Spinal cord (tissue), 10 donors: ENCODE measurements at places on chromosomes 12 and 14. TPM values are rescaled to one million over a fixed set of nuclear protein-coding genes. Genes with fewer than 3 reads are reported as not detected.

DNA sequence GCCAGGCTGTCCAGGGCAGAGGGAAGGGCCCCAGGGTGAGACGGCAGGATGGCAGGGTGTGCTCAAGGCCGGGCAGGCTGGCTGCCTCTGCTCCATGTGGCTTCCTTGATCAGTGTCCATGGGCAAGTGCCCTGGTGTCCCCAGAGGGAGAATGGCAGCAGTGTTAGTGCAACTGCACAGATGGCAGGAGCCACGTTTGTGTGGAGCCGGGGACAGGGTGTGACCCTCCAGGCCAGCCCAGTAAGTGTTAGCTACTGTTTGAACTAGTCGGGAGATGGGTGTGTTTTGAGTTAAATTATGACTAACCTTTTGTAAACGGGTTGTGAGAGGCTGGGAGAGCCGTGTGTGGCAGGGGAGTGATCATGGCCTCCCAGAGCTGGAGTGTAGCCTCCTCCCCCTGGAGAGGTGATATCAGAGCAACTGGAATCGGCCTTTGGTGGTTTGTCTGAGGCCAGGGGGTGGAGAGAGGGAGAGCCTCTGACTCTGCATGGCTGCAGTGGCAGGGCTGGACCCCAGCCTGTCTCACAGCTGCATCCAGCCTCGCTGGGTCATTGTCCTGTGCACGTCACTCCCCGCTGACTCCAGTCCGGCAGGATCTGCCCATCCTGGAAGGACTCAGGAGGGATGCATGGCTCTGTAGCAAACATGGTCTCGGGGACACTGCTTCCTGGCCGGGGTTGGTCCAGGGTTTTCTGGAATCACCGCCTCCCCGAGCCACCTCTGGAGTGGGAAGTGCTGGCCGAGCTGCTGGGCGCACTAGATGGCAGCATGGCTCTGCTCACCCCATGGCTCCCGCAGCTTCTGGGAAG, 27.8 kb downstream of the AACS start:
- no peak overlapping the region for H3K27ac ChIP-seq
- no peak overlapping the region for H3K4me3 ChIP-seq
- H3K36me3 ChIP-seq = peaks cover 91% of the 10 kb centered on the region
- DNase-seq = peak; percentile 22
- H3K27me3 ChIP-seq = no peaks in the 10 kb centered on the region

DNA sequence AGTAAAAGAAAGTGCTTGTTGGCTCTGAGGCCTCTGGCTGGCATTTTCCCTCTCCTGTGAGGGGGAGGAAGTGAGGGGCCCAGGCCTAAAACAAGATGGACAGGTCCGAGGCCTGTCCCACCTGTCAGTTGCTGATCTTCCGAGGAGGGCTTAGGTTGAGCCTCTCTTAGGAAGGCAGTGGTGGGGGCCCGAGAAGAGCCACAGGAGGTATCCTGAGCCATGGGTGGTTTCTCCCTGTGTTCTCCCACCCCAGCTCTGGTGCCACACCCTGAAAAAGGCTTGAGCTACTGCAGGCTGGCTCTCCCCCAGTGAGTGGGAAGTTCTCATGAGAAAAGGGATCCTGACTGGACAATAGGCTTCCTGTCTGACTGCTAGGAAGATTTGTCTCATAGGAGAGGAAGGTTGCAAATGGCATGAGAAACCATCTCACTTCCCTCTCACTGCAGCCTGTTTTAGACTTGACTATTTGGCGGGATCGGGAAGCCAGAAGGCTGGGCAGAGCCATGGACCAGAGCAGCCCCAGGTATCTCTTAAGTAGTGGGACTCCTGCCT, 72.1 kb upstream of the SRSF5 start:
- no peak for DNase-seq
- H3K36me3 ChIP-seq = no peaks in the 10 kb centered on the region
- H3K4me1 ChIP-seq = peaks cover 30% of the 10 kb centered on the region
- no peak overlapping the region for H3K4me3 ChIP-seq
- peak overlapping the region; percentile 55 for H3K27ac ChIP-seq

TAS2R46 gene
- total RNA-seq = 7.5 TPM

DNA sequence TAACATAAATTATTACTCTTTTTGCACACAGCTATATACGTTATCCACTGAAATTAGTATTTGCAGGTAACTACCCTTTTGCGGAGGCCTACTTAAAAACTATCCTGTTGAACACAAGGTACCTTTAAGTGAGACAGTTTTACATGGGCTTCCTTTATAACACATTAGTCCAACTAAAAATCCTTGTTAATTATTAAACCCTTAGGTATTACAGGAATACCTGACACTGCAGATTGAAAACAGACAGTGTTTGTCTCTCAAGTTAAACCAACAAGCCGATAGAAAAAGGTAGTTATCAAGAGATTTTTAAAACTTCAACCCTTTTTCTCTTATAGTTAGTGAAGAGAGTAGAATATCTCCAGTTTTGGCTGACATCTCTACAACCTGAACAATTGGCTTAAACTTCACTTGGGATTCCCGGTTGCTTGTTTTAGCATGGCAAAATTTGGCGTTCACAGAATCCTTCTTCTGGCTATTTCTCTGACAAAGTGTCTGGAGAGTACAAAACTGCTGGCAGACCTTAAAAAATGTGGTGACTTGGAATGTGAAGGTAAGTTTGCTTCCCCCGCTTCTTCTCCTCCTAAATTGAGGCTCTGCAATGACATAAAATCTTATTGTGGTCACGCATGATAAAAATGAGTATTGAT, at the start of gene MIA2:
Gene MIA2, plus strand, starts transcription at position 236 of the 647 bp plus-strand sequence. Its CDS starts 200 bp downstream, at position 436.
- no peak for DNase-seq
- H3K27ac ChIP-seq = no peak within 1 kb of the TSS
- H3K27me3 ChIP-seq = no peaks in the 10 kb centered on the region
- no peak within 1 kb of the TSS for H3K4me3 ChIP-seq
- no peaks in the 10 kb centered on the region for H3K36me3 ChIP-seq

FOXG1 gene
- 1.5 TPM for total RNA-seq

- peaks cover 14% of the 10 kb centered on the region for H3K4me1 ChIP-seq
- no peak overlapping the region for H3K4me3 ChIP-seq
- DNase-seq = no peak
- H3K27ac ChIP-seq = no peak overlapping the region
Measured at GRCh38 chr12:121926874-121927706, 8.7 kb downstream of the CFAP251 start.
